IPS DF 19.7 (cell line): ENCODE measurements at places on chromosomes 16 and 17.

DNA sequence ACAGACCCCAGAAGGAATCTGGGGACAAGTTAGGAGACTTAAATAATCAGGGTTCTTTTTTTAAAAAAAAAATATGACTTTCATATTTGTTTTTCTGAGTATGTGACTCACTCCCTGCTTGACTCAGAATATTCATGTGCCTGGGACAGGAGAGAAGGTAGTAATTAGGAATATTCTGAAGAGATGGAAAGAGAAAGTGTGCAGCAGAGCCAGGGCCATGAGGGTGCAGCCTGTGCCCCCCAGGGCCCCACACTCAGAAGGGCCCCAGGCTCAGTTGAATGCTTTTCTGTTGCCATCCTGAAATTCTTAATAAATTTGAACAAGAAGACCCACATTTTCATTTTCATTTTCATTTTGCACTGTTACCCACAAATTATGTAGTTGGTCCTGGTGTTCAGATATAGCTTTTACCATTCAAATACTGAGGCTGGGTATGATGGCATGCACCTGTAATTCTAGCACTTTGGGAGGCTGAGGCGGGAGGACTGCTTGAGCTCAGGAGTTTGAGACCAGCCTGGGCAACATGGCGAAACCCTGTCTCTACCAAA lies 11.5 kb upstream of the LONP2 start:
- no peak for DNase-seq

DNA sequence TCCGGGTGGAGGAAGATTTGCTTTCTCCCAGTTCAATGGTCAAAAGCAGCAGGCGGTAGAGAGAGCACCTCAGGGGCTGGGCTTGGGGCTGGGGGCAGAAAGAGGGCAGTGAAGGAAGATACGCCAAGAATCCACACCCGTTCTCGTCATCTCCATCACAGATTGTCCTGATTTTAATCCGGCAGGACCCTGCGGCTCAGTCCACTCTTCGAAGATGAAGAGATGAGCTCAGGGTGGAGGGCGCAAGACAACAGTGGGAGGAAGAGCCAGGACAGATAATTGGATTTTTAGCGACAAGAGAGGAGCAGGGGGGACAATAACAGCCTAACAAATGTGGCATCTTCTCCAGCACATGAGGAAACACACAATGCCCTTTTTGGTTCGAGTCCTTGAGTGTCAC lies 165.9 kb downstream of the SDK2 start:
- no peak for DNase-seq

DNA sequence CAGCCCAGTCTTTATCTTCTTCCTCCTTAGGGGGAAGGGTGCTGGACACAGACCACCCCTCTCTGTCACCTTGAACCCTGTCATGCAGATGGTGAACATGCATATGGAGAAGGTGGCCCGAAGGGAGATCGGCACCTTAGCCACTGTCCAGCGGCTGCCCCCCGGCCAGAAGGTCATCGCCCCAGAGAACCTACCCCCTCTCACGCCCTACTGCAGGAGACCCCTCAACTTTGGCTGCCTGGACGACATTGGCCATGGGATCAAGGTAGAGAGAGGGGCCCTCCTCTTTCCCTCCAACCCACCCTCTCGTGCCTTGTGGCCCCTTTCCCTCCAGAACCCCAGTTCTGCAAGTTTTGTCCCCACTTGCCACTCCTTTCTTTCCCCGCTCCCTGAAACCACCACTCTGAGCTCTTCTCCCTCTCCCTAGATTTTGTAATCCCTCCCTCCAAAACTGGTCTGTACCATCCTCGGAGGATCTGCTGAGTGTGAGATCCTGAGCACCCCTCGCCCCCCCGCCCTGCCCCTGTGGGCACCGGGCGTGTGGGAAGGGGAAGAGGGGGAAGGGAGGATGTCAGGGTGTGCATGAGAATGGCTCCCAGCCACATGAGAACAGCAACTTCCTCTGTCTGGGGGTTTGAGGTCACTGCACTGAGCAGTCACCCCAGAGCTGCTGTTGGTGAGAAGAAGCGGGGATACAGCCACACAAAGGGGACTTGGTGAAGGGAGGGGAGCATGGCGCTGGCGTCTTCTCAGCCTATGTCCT lies 7.3 kb downstream of the ABI3 start:
- no peak for DNase-seq

DNA sequence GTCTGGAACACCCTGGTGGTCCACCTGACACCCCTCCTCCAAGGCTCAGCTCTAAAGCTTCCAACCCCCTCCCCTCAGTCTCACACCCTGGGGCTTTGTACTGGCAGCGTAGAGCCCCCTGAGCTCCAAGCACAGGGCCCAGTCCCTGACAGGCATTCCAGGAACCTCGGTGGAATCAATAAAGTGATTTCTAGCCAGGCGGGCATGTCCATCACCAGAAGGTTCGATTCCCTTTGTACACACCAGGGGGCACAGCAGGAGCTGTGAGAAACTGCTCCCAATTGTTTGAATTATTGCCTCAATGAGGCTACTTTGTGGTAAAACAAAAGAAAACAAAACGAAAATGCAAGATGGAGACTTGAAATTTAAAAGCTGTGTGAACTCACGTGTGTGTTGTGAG lies 51.8 kb downstream of the SMPD3 start:
- no peak for DNase-seq

DNA sequence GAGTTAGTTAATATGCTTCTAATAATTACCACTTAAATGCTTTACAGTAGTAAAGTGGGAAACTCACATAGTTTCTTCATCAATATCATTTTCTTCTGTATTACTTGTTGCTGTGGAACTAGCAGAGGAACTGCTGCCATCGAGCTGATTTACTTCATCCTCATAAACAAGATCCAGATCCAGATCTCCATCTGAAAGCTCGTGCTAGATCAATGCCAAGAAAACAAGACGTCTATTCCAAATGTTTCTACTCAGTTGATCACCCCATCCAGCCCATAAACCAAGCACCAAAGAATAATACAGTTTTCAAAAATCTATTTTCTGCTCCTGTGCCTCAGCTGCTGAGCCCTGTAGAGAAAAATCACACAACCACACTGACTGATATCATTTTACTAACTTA lies 59.1 kb downstream of the TRIM37 start:
- DNase-seq: no peak

DNA sequence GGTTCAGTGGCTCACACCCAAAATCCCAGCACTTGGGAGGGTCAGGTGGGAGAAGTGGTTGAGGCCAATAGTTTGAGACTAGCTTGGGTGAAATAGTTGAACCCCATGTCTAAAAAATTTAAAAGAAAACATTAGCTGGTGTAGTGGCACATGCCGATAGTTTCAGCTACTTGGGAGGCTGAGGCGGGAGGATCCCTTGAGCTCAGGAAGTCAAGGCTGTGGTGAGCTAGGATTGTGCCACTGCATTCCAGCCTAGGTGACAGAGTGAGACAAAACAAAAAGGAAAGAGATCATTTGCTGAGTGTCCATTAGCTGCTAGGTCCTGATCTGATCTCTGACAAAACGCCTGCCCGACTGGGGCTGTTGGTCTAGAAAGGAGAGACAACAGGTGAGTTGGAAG lies 14.1 kb upstream of the DBNDD1 start:
- DNase-seq: no peak

DNA sequence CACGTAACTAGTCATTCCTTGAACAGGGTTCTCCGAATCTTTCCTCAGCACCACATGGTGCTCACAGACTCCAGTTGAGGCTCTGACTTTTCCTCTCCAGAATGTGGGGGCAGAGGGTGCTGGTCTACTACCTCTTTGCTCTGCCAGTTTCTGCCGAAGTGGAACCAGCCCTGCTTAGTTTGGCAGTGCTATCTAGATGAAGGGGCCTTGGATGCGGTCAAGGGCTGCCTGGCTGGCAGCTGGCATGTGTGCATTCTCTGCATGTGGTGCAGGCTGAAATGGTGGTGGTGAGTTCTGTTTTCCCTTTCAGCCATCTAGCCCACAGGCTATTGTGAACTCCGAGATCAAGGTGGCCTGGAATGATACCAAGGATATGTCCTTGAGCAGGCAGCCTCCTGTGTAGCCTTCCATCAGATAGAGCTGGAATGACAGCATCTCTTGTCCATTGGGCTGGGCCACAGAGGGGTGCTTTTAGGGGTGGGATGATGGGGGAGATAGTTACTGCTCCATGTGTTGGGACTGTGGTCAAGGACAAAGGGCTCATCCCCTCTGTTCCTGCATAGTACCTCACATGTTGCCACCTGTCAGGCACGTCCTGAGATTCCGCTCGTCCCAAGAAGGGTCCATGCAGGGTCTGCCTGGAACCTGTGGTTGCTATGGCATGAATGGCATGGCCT lies 2.0 kb downstream of the DYNLL2 start:
- no peak for DNase-seq

DNA sequence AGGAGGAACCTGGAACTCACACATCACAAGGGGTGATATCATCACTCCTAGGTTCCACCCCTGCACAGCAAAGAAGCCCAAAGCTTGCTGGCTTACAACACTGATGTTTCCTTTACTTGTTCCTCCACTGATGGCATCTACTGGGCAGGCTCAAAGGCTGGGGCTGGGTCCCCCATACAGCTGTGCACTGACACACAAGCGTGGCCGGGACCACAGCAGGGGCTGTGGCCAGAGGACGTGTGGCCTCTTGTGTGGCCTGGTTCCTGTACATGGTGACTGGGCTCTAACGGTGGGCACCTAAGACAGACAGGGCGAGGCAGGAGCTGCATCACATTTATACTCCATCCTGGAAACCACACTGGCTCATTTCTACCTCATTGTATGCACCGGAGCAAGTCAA lies 264.4 kb upstream of the FOXF1 start:
- no peak for DNase-seq

GRCh38 chr17:33209671-33210070 lies 83.4 kb downstream of the ASIC2 start:
- no peak for DNase-seq

GRCh38 chr16:85248342-85248741 lies 136.1 kb upstream of the CIBAR2 start:
- no peak for DNase-seq

DNA sequence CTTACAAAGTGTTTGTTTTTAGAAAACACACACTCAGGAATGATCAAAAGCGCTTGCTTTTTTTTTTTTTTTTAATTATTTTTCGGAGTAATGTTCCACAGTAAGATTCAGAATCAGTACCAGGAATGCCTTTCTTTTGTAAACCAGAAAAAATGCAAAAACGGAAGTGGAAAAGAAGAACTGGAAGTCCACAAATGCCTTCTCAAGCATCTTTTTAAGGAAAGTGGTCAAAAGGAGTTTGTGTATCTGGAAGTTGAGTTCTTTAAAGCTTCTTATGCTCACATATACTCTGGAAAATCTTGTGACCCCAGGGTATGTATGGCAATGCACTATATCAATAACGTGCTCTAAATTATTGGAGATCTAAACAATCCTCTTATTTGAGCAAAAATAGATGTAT lies 126.0 kb downstream of the ABCA8 start:
- DNase-seq: no peak

GRCh38 chr17:64024215-64024654 lies 3.8 kb upstream of the ICAM2 start:
- no peak for DNase-seq

GRCh38 chr17:10699856-10700255 lies 2.5 kb downstream of the ADPRM start:
- DNase-seq: no peak

DNA sequence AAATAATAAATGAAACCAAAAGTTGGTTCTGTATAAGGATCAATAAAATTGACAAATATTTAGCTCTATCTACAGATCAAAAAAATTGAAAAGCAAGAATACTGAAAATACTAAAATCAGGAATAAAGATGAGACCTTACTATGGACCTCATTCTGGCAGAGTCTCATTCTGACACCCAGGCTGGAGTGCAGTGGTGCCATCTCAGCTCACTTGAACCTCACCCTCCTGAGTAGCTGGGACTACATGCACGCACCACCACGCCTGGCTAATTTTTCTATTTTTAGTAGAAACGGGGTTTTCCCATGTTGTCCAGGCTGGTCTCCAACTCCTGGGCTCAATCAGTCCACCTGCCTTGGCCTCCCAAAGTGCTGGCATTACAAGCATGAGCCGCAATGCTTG lies 22.0 kb upstream of the KREMEN2 start:
- DNase-seq: no peak

GRCh38 chr16:85891776-85892166 lies 7.2 kb upstream of the IRF8 start:
- no peak for DNase-seq

DNA sequence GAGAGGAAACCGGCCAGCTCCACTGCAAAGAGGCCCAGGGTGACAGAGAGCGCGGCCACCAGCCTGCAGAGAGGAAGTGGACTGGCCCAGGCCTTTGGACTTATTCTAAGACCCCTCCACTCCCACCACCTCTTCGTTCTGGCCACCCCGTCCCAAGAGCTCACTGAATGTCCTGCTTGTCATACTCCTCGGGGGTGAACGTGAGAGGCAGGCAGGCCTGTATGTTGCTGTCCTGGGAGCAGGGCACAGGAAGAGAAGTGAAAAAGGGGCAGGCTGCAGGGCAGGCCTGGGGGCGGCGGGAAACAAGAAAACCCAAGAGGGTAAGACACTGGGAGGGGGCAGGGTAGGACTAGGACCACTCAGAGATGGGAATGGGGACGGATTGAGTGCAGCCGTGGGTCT lies 384 bp downstream of the TMEM107 start:
- DNase-seq: no peak

- DNase-seq: no peak
Observed at GRCh38 chr16:30551781-30552180, 6.4 kb downstream of the ZNF764 start.

- DNase-seq: no peak
Observed at GRCh38 chr17:20026960-20027359, 17.8 kb downstream of the SPECC1 start.

GRCh38 chr17:28712032-28712704 lies 480 bp upstream of the PROCA1 start:
- no peak for DNase-seq
